ENCODE measurements at places on chromosomes 16 and 17.

DNA sequence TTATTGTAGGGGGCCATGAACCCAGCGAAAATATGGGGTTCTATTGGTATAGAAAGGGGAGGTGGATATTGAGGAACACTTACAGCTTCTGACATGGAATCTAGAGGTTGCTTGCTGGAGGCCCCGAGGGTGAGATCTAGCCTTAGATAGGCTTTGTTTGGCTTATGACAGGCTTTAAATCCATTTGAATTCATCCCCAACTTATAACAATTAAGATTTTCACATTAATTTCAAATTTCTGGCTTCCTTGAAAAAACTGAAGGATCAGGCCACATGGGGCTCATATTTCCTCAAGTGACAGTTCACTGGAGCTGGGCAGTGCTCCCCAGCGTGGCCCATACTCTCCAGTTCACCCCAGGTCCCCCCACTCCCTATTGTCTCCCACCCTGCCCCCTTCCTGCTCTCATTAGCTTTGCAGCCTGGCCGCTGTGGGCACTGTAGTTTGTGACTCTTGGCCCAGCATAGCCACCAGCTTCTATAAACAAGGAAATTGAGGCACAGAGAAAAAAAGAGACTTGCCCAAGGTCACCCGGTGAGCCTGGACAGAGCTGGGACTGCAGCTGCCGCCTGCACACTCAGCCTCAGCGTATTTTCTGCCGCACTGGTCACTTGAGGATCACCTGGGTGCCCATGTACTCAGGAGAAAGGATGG lies 19.8 kb upstream of the ADGRG1 start:
- DNase-seq: no peak

GRCh38 chr16:81861915-81862314 lies 82.8 kb downstream of the PLCG2 start:
- no peak for DNase-seq

DNA sequence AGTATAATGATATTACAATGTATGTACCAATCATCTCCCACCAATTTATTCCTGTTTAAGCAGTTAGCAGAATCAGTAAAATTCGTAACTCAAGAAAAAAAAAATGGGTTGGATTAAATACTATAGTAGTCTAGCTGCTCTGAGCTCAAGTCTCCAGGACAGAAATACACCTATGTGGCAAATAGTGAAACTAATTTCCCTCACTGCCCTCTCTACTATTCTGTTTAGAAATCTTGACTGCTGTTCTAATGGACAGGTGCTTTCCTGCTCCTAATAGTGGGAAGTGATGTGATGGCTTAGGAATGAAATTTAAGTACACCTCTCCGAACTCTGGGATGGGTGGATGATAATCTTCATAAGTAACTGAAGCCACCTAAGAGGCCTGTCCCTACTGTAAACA lies 175.7 kb downstream of the KCNJ2 start:
- no peak for DNase-seq

DNA sequence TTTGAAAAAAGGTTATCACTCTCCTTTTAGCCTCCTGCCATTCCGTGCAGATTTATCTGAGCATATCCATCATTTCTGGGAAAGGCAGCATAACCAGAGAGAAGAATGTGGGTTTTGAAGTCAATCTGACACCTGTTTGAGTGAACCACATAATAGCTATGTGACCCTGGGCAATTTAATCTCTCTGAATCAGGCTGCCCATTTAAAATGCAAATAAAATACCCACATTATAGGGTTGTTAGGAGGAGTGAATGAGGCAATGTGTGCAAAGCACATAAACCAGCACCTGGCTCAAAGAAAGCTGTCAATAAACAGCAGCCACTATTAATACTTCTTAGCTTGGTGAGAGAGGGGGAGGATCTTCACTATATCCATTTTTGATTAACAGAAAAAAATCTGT lies 88.0 kb downstream of the CACNG1 start:
- no peak for DNase-seq

- no peak for DNase-seq
These were observed 9.7 kb upstream of the TNS4 start for GRCh38 chr17:40511136-40511535.

GRCh38 chr17:4344926-4345325 lies 21.5 kb downstream of the UBE2G1 start:
- no peak for DNase-seq

- peak; percentile 82 for DNase-seq
These were observed 35.8 kb upstream of the BCAS3 start for GRCh38 chr17:60641810-60642220.

Measured in H54 (cell line).